Neuronal stem cell (in vitro differentiated cells): ENCODE measurements at places on chromosomes 12 and 14.

- no peaks in the 10 kb centered on the region for H3K4me1 ChIP-seq
- no peaks in the 10 kb centered on the region for H3K27me3 ChIP-seq
- no peaks in the 10 kb centered on the region for H3K36me3 ChIP-seq
Measured at GRCh38 chr12:47378222-47378582, 298.4 kb upstream of the AMIGO2 start.

GRCh38 chr12:92432724-92433441 is 269.9 kb upstream of the PLEKHG7 start:
- H3K27ac ChIP-seq: no peak overlapping the region
- H3K36me3 ChIP-seq: no peaks in the 10 kb centered on the region
- H3K4me3 ChIP-seq: no peak overlapping the region
- DNase-seq: no peak

DNA sequence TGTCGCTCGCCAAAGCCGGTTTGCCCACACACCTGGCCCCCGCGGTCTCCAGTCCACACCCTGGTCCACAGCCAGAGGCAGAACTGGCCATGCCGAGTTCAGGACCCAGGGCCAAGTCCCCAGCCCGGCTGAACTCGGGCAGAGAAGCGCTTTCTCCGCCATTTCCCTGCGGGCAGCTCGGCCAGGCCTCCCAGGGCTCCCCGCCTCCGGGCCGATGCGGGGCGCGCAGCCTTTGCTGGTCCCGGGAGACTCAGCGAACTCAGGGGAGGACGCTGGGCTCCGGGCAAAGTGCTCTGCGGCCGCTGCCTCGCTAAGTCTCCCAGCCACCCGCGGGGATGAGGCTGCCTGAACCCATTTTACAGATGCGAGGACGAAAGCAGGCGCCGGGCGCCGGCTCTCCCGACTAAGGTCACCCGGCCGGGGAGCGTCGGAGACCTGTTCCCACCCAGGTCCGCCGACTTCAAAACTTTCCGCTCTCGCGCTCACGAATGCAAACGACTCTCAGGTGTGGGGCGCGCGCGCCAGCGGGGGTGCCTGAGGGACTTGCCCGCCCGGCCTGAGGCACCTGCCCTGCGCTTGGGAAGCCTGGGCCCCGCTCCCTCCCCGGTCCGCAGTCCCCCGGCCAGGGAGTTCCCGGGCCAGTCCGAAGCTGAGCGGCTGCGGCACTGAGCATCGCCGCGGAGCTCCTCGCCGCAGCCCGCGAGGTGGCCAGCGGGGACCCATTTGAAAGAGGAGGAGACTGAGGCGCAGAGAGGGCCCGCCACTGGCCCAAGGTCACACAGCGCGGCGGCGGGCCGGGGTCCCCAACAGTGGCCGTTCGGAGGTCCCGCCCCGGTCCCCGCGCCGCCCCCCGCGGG is 627 bp downstream of the TESC start:
- no peaks in the 10 kb centered on the region for H3K36me3 ChIP-seq
- H3K27me3 ChIP-seq: peaks cover 81% of the 10 kb centered on the region
- no peak overlapping the region for H3K27ac ChIP-seq

GRCh38 chr12:3533703-3534386 is 42.8 kb downstream of the PRMT8 start:
- H3K36me3 ChIP-seq: no peaks in the 10 kb centered on the region
- no peak for DNase-seq
- peaks cover 9% of the 10 kb centered on the region for H3K4me1 ChIP-seq
- H3K27me3 ChIP-seq: no peaks in the 10 kb centered on the region
- no peak overlapping the region for H3K27ac ChIP-seq
- H3K4me3 ChIP-seq: no peak overlapping the region
